T-helper 17 cell (primary cell): ENCODE measurements at places on chromosomes 13 and 19.

DNA sequence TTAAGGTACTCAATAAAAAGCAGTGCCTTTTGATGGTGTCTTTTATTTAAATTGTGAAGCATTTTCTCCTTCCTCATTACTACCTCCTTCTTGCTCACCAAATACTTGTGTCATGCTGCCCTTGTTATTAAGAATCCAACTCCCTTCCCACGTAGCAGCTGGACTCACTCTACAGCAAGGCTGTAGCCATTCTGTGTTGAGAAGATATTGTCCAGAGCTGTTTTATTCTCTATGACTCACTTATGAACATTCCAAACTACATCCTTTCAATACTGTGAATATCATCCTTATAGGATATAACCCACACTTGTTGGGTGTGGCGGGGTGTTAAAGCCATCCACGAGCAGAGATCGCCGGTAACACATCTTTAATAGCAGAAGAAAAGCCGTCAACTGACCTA, 1671.5 kb upstream of the SLC10A2 start:
- no peak overlapping the region for H3K4me3 ChIP-seq
- no peaks in the 10 kb centered on the region for H3K4me1 ChIP-seq
- no peak overlapping the region for H3K27ac ChIP-seq
- H3K27me3 ChIP-seq: no peaks in the 10 kb centered on the region

GRCh38 chr13:33260168-33261098, 25.1 kb downstream of the STARD13 start:
- no peak overlapping the region for H3K4me3 ChIP-seq

- no peak for DNase-seq
- no peak overlapping the region for H3K27ac ChIP-seq
- H3K4me1 ChIP-seq: no peaks in the 10 kb centered on the region
- peaks cover 32% of the 10 kb centered on the region for H3K27me3 ChIP-seq
- peaks cover 3% of the 10 kb centered on the region for H3K36me3 ChIP-seq
Measured at GRCh38 chr13:77533875-77534788, 1.4 kb upstream of the SCEL start.

GRCh38 chr19:33374236-33374714, 766 bp downstream of the CEBPG start:
- H3K36me3 ChIP-seq: peaks cover 8% of the 10 kb centered on the region
- H3K4me3 ChIP-seq: peak overlapping the region; percentile 98
- peaks cover 36% of the 10 kb centered on the region for H3K4me1 ChIP-seq
- DNase-seq: no peak
- H3K27ac ChIP-seq: peak overlapping the region; percentile 95

- peak within 1 kb of the TSS; percentile 94 for H3K27ac ChIP-seq
- peak within 1 kb of the TSS; percentile 99 for H3K4me3 ChIP-seq
- H3K4me1 ChIP-seq: peaks cover 17% of the 10 kb centered on the region
Measured at GRCh38 chr19:36489118-36489919, at the start of gene ZNF566. ZNF566 (minus strand) TSS chr19:36489561; CDS start chr19:36476557, 13,004 bp downstream.

DNA sequence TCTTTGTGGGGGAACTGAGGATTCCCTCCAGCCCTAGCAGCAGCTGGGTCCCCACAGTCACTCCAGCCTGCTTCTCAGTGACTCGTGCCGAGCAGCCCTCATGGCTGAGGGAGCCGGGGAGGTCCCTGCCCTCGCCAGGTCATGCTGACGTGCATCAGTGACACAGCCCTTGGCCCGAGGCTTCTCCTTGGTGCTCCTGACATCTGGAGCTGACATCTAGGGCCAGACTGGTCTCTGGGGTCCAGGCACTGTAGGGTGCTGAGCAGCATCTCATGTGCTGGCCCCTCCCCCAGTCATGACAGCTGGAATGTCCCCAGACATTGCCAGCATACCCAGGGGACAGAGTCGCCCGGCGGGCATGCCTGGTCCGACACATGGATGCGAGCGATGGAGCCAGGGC, 14.4 kb downstream of the COMP start:
- H3K36me3 ChIP-seq: no peaks in the 10 kb centered on the region
- H3K27me3 ChIP-seq: no peaks in the 10 kb centered on the region
- no peak overlapping the region for H3K4me3 ChIP-seq

GRCh38 chr19:23547816-23548430, 139.1 kb downstream of the ZNF675 start:
- no peaks in the 10 kb centered on the region for H3K27me3 ChIP-seq
- H3K27ac ChIP-seq: no peak overlapping the region
- DNase-seq: no peak
- no peak overlapping the region for H3K4me3 ChIP-seq
- H3K36me3 ChIP-seq: peaks cover 2% of the 10 kb centered on the region

DNA sequence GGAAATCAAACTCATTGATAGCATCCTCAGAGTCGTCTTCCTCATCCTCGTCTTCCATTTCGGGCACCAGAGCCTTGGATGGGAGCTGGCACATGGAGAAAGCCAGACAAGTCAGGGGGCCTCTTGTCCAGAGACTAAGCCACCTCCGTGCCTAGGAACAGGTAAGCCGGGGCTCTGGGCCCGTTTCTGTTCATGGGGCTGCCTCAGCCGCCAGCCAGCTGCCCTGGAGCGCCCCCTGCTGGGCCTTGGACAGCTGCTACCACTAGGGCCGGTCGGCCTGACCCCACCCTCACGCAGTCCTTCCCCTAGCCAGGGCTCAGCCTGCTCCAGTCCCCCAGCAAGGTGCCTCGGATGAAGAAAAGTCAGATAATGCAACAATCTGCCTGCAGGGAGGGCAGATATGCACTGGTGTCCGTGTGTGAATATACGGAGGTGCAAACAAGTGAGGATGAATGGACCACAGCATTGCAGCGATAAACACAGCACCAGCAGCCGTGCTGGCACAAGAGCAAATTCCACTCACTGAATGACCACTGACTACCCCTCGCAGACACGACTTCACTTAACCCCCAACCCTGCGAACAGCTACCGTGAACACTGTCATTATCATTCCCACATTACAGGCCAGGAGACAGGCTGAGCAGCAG, 11.9 kb upstream of the PRKD2 start:
- peaks cover 28% of the 10 kb centered on the region for H3K4me1 ChIP-seq
- peak; percentile 88 for DNase-seq
- no peaks in the 10 kb centered on the region for H3K27me3 ChIP-seq
- peak overlapping the region; percentile 77 for H3K4me3 ChIP-seq
- H3K36me3 ChIP-seq: peaks cover 3% of the 10 kb centered on the region

- no peaks in the 10 kb centered on the region for H3K36me3 ChIP-seq
- no peak overlapping the region for H3K27ac ChIP-seq
- peaks cover 7% of the 10 kb centered on the region for H3K27me3 ChIP-seq
- no peak overlapping the region for H3K4me3 ChIP-seq
- DNase-seq: no peak
Measured at GRCh38 chr13:73129023-73129422, 70.2 kb downstream of the KLF5 start.

DNA sequence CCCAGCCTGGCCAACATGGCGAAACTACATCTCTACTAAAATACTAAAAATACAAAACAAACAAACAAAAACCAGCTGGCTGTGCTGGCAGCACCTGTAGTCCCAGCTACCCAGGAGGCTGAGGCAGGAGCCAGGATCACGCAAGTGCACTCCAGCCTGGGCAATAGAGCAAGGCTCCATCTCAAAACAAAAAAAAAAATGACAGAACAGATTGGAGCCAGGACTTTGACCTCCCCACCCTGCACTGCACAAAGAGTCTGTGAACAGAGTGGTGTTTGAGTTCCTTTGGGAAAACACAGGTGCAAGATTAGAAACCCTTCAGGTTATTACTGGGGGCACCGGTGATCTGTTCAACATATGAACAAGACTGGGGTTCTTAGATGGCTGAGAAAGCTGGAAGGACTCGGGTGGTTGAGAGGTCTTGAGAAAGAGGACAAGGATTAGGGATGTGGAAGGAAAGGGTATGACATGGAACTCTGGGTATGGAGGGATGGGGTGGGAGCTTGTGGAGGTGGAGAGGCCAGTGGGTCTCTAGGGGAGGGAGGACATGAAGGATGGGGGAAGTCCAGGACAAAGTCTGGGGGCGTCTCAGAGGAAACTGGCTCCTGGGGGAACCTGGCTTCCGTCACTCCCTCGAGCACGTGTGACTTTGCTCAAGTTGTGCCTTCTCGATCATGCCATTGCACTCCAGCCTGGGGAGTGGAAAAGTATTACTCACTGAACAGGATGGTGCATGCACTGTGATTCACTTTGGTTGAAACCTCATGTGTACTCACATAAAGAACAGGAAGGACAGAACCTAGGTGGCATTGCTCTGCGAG, 25.9 kb downstream of the RCN3 start:
- H3K4me1 ChIP-seq: peaks cover 39% of the 10 kb centered on the region
- peaks cover 3% of the 10 kb centered on the region for H3K36me3 ChIP-seq
- peak overlapping the region; percentile 75 for H3K4me3 ChIP-seq
- H3K27me3 ChIP-seq: no peaks in the 10 kb centered on the region

DNA sequence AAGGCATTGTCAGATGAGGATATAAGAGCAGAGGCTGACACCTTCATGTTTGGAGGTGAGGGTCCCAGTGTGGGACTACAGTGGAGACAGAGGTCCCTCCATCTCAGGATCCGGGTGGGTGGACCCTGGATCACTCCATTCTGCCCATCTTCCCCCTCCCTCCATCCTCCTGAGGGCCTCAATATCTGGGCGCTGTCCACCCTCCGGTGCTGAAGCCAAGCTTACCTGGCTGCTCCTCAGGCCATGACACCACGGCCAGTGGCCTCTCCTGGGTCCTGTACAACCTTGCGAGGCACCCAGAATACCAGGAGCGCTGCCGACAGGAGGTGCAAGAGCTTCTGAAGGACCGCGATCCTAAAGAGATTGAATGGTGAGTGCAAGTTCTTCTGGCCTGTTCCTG, 11.9 kb downstream of the CYP4F12 start:
- H3K27ac ChIP-seq: no peak overlapping the region
- H3K27me3 ChIP-seq: peaks cover 10% of the 10 kb centered on the region
- H3K4me1 ChIP-seq: no peaks in the 10 kb centered on the region
- peaks cover 6% of the 10 kb centered on the region for H3K36me3 ChIP-seq
- no peak for DNase-seq
- H3K4me3 ChIP-seq: no peak overlapping the region

- H3K27me3 ChIP-seq: peaks cover 48% of the 10 kb centered on the region
- H3K36me3 ChIP-seq: peaks cover 2% of the 10 kb centered on the region
- DNase-seq: no peak
- no peaks in the 10 kb centered on the region for H3K4me1 ChIP-seq
- no peak overlapping the region for H3K4me3 ChIP-seq
Measured at GRCh38 chr13:110771194-110771593, 57.7 kb downstream of the ING1 start.

DNA sequence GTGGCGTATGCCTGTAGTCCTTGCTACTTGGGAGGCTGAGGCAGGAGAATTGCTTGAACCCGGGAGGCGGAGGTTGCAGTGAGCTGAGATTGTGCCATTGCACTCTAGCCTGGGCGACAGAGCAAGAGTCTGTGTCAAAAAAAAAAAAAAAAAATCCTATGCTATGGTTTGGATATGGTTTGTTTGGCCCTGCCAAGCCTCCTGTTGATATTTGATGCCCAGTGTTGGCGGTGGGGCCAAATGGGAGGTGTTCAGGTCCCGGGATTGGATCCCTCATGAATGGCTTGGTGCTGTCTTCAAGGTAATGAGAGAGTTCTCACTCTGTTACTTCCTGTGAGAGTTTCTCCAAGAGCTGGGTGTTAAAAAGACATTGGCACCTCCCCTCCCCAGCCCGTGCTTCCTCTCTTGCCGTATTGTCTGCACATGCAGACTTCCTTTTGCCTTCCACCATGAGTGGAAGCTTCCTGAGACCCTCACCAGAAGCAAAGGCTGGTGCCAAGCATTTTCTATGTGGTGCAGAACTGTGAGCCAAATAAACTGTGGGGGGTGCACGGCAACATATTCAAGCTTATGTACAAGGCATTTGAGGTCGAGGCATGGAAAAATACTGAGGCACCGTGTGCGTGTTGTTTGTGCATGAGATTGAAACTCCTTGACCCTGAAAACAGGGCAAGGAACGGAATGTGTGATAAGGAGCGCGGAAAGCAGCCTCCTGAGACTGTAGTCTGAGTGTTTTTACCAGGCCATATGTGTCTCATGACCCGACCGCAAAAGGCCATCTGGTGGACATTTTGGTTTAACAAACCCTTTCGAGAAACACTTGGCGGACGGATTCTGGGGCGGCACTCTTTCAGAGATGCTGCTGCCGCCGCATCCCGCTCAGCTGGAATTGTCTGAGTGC, 7.3 kb downstream of the SIGLEC9 start:
- H3K36me3 ChIP-seq: peaks cover 7% of the 10 kb centered on the region
- peaks cover 15% of the 10 kb centered on the region for H3K27me3 ChIP-seq
- no peak for DNase-seq
- H3K4me3 ChIP-seq: peak overlapping the region; percentile 66
- H3K27ac ChIP-seq: peak overlapping the region; percentile 37
- H3K4me1 ChIP-seq: peaks cover 23% of the 10 kb centered on the region

DNA sequence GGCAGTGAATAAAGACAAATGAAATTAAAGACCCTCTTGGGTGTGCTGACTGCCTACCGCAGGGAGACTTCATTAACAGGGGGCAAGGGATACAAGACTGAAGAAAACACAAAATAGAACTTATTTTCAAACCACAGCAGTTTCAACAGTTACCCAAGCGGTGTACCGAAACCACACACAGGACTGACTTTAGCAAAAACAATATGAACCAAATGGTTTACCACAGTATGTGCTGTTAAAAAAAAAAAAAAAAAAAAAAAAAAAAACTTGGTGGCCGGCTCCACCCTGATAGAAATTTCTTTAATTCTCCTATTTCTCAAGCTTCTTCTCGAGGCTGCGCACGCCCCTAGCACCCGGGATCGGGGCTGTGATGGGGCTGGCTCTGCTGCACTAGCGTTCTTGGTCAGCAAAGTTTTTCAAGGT, 42.6 kb downstream of the KLF2 start:
- peaks cover 56% of the 10 kb centered on the region for H3K4me1 ChIP-seq
- DNase-seq: no peak
- H3K27me3 ChIP-seq: no peaks in the 10 kb centered on the region
- no peaks in the 10 kb centered on the region for H3K36me3 ChIP-seq

DNA sequence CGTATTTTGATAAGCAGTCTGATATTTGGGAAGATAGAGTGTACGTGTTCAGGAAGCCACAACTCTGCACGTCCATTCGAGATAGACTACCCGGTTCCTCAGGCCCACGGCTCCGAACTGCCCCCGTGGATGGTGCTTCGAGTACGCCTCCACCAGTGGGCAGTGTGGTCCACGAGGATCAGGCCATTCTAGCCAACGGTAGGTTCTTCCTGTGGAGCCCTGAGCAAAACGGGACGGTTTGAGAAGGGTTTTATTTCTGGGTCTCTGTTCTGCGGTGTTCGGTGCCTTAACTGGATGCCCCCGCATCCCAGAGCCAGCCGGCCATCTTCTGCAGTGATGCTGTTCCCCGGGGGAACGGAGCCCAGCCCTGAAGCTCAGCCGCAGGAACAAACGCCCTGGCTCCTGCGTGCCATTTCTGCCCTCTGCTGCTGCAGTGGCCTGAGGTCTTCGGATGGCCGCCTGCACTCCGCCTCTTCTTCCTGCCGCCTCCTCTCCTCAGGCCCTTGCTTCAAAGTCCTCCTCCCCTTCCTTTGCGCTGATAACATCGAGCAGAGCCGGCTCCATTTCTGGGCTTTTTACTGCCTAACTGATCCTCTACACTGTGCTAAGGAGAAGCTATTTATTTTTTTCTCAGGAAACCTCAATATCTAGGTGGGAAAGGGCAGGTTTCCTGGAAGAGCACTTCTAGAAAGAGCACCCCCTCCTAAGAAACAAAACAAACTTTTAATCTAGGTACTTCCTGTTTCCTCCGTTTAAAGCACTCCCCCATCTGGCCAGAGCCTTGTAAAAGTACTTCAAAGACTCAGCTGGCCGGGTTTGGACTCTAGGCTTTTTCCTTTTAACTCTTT, 36.2 kb upstream of the SLC46A3 start:
- peak overlapping the region; percentile 61 for H3K27ac ChIP-seq
- H3K27me3 ChIP-seq: no peaks in the 10 kb centered on the region
- DNase-seq: no peak
- no peaks in the 10 kb centered on the region for H3K36me3 ChIP-seq
